Retinal pigment epithelial cell (primary cell): ENCODE measurements at places on chromosomes 16 and 17.

DNA sequence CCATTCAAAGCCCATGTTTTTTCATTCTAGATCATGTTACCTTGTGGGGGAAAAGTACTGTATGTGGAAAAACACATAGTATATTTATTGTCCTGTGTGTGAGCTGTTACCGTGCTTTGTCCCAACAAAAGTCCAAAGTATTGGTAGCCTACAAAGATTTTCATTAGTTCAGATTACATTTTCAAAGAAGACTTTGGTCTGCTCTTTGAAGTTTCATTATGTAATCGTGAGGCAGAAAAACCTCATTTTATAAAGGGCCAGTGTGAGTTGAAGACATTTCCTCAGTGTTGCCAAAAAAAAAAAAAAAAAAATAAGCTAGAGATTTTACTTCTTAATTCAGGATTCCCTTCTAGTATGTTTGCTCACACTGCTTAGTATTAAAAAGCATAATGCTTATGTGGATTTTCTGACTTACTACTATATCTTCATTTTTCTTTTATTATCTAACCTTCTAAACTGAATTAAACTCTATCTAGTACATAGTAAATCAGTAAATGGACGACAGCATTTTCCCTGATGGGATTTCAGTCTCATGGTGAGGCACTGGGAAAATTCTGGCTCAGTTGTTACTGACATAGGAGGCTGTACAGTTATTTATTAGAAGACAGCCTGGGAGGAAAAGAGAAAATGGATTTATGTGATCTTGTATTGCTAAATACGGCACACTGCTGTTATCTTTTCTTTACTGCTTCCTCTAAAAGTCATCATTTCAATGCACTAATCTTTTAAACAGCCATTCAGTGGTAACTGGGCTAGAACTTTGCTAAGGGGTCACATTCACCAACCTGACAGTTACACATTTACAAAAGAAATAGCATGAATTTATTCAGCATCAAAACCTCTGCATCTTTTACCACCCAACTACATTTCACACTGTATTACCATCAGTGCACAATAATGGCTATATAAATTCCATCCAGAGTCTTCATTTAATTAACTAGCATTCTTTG is 100.6 kb downstream of the STXBP4 start:
- DNase-seq = no peak

- DNase-seq = no peak
These were observed 16.6 kb downstream of the SPIRE2 start for GRCh38 chr16:89844739-89845339.

- DNase-seq = no peak
These were observed 29.0 kb downstream of the PGS1 start for GRCh38 chr17:78407387-78408000.

- no peak for DNase-seq
These were observed 36.2 kb downstream of the ABR start for GRCh38 chr17:1143573-1143972.

GRCh38 chr17:69164206-69164605 is 22.5 kb upstream of the ABCA6 start:
- no peak for DNase-seq

GRCh38 chr16:31351942-31352325 is 3.0 kb upstream of the ITGAX start:
- no peak for DNase-seq

DNA sequence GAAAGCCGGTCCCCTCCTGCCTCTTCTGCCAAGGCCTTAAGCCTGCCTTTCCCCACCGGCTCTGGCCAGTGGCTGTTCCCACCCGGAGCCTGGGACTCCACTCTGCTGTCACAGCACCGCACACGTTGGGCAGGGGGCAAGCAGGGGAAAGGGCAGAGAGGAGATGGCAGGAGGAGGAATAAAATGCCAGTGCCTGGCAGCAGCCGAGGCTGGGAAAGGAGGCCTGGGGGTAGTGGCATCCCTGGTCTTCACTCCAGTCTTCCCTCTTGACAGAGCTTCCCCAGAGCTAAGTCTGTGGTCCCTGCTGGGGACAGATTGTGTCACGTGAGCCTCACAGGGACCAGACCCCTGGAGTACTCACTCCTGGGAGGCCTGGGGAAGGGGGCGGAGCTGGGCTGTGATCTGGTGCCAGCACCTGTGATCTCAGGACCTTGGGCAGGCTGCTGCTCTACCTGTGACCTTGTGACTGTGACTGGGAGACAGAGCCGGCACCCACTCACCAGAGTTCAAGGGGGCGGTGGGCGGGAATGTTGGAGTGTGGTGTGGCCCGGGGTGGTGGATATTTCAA is 97.2 kb upstream of the GSE1 start:
- DNase-seq = no peak

DNA sequence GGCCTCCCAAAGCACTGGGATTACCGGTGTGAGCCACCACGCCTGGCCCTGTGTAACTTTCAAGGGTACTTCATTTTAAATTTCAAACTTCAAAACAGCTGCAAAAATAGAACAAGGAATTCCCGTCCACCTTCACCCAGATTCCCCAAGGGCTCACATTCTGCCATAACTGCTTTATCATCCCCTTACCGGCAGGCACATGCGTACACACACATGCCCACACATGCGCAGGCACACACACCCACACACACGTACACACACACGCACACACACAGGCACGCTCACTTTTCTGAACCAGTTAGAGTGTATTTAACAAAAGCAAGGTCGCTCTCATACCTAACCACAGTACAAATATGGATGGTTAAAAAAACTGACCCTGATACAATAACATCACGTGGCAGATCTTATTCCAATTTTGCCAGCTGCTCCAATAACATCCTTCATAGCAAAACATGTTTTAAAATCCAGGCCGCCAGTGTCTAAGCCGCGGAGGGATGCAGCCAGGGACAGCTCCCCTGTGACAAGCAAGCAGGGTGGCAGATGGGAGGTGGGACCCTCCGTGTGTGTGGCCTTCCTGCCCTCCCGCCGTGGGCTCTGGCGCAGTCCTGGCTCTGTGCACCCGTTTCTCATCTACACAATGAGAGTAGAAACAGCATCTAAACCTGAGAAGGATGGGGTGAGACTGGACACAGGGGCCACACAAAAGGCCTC is 23.1 kb downstream of the PDIA2 start:
- no peak for DNase-seq

DNA sequence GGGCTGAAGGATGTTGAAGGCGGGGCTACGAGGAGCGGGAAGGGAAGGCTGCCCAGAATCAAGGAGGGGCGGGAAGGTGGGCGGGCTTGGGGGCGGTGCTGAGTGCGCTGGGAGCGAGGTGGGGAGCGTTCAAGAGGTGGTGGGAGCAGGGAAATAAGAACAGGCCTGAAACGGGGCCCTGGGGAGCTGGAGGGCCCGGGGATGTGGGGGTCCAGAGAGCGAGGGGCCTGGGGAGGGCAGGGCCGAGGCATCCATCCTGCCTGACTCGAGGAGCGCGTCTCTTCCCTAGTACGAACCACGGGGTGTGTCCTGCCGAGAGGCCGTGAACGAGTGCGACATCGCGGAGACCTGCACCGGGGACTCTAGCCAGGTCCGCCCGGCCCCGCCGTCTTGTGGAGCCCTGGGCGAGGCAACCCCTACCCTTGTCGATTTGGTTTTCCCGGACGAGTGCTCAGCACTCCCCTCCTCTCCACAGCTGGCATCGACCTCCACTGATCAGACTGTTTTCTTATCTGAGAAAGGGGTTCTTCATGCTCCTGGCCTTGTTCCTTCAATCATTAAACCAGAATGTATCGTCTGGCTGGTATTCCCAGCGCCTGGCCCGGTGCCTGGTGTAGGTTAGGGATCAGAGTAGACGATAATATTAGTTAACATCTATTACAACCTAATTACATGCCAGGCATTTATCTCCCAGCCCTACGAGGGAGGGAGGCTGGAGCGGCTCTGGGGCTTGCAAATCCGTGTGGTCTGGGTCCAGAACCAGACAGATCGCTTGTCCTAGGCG is 17.2 kb downstream of the ADAM11 start:
- no peak for DNase-seq

GRCh38 chr17:7843257-7843535 is 9.2 kb downstream of the KDM6B start:
- DNase-seq = no peak

DNA sequence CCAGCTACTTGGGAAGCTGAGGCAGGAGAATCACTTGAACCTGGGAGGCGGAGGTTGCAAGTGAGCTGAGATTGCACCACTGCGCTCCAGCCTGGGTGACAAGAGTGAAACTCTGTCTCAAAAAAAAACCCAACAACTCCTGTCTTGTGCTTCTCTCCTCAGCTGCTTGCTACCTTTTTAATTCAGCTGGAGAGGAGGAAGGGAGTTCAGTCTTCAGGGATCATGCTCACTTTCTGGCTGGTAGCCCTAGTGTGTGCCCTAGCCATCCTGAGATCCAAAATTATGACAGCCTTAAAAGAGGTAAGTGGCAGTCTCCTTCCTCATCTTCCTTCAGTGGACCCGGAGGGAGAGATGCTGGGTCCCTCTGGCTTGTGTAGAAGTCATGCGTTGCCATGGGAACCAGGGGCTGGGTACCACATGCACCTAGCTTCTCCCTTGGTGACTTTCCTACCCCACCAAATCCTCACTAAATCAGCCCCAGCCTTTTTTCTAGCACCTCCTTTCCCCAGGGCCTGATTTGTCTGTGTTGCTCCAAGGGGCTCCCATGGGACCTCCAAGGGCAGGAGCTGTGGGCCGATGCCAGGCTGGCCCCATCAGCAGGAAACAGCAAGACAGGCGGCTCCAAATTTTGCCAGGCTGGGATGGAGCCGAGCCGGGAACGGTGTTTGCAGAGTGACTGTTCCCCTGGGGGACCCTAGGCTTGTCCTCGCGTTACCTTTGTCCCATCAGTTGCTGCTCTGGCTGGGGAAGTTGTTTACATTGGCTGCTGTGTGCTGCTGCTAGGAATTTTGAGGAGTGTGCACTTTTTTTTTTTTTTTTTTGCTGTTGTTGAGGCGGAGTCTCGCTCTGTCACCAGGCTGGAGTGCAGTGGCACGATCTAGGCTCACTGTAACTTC is 65.2 kb downstream of the ABCC1 start:
- DNase-seq = no peak

DNA sequence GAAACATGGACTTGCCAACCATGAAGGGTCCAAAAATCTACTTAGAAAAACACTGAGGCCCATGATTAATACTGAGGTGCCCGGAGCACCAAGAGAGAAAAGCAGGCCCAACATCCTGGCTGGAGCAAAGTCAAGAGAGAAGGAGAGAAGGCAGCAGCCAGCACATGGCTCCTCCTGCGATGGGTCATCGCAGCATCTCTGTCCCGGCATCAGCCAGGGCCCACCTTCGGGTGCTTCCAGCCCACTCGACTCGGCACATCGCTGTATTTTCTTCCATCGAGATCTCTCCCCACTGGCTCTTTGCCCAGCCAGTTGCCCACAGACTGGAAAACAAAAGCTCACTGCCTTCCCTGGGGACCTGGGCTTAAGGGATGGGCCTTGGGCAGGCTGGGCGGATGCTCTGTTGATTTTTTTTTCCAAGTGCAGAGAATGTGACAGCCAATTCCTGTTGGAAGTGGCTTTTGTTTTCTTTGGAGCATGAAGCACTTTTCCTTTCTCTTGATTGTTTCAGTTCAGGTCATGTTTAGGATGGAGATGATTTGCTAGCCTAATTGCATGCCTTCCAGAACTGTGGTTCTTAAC is 58.1 kb downstream of the CYB5B start:
- no peak for DNase-seq

DNA sequence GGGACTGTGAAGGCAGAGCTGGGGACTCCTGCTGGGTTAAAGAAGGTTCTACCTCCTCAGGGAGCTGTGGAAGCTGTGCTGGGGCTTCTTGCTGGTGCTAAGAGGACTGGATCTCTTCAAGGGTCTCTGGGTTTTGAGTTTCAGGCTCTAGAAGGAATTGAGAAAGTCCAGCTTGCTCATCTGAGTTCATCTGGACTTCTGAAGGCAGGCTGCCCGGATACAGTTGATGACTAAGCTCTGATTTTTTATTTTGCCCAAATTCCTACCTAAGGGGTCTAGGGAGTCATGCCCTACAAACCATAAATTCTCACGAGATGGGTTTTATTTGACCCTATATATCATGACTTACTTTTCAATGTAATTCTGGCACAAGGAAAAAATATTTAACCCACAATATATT is 46.8 kb upstream of the TMEM97 start:
- no peak for DNase-seq

- no peak for DNase-seq
These were observed 42.8 kb downstream of the PHKB start for GRCh38 chr16:47503936-47504335.

DNA sequence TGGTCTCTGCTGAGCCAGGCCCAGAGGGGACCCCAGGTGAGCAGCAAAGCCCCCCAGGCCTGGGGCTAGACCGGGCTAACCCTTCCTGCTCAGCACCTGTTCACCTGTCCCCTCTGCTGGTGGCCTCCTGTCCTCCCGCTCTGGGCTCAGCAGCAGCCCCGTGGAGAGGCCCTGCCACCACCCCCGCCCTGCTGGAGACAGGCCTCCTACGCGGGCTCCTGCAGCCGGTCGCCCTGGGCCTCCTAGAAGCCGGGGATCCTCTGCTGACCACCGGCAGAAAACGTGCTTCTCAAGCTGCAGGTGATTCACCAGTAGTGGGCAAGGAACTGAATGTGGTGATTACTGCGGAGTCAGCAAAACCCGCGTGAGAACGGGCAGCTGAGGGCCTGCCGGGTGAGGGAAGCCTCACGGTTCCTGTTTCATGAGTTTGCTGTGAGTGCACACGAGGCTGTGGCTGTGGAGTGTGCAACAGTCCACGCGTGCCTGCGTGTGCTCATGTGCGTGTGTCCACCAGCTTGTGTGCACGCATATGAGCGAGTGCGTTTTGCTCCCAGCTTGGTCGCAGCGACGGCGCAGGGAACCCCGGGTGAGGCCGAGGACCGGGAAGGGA is 792 bp downstream of the SECTM1 start:
- DNase-seq = no peak

DNA sequence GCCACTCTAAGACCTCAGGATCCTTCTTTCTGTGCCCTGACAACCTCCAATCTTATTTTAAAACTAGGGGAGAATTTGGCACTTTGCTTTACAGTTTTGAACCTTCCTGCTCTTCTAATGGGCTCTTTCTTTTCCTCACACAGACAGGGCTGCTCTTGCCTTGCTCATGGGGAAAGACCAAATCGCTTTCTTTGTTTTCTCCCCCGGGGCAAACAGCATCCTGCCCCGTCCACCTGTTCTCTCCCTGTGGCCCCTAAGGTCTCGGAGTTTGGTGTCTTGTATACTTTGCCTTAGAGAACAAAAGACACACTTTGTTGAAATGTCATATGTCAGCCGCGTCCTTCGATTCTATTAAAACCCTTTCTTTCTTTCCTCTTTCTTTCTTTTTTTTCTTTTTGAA is 306.7 kb upstream of the SALL1 start:
- no peak for DNase-seq

DNA sequence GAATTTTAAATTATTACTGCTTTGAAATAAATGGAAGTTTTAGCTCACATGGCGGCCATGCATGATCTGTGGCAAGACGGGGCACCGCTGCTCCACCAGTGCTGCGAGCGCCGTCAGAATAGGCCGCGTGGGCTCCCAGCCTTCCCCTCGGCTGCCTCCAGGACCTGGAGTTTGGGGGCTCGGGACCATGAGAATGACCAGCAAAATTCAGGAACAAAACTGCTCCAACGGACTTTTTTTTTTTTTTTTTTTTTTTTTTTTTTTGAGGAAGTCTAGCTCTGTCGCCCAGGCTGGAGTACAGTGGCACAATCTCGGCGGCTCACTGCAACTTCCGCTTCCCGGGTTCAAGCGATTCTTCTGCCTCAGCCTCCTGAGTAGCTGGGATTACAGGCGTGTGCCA is 38.3 kb upstream of the AKAP1 start:
- no peak for DNase-seq
